ENCODE measurements at places on chromosomes 13 and 19. TPM values are rescaled to one million over a fixed set of nuclear protein-coding genes. Genes with fewer than 3 reads are reported as not detected.
A peak's percentile ranks its signal among the peaks of the same experiment; 100 is the strongest.

MIA gene
- total RNA-seq: 1.1 TPM

- peak; percentile 82 for DNase-seq
- no peaks in the 10 kb centered on the region for H3K27me3 ChIP-seq
- H3K36me3 ChIP-seq: peaks cover 44% of the 10 kb centered on the region
Measured at GRCh38 chr19:39390451-39390750, 505 bp downstream of the PAF1 start.

DNA sequence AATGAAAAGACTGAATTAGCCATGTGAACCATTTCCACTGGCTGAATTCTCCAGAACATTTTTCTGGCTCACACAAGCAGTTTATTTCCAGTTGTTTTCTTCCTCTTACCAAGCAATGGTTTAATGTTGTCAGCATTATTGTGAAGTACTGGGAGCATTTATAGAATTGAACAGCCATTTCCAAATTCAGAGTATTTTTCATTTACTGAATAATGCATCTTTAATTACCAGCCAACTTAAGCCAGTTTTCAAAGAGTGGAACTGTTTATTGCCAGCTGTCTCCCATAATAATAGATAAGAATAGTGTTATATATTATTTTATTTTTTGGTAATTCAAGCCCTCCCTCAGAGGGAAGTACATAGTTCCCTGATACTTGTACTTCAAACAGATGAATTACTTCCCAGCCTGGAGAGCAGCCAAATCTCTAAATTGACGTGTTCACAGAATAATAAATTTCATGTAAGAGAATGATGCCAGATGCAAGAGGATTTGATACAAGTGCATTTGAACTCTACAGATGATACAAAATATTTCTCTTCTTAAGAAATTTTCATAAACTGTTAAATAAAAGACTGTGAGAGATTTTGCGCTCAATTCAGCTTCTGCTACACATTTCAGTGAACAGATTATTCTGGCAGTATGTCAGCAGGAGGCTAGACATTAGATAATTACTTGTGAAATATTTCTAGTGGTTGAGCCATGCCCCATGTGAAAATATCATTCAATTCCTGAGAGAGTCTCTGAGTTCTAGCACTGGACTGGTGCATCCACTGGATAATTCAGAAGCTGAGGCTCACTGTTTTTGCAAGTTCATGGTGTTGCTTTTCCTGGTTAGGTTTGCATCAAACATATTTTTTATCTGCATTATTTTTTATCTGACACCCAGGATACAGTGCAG, 315.9 kb downstream of the SLC7A1 start:
- H3K4me3 ChIP-seq: no peak overlapping the region
- no peak for DNase-seq
- no peaks in the 10 kb centered on the region for H3K4me1 ChIP-seq

DNA sequence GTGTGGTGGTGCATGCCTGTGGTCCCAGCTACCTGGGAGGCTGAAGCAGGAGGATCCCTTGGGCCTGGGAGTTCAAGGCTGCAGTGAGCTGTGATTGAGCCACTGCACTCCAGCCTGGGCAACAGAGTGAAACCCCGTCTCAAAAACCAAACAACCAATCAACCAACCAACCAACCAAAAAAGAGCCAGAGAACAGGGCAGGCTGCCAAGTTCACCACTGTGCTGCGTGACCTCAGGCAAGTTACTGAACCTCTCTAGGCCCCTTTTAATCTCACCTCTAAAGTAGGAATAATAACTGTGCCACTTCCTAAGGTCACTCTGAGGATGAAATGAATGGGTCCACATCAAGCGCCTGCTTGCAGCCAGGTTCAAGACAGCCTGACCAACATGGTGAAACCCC, 16.9 kb downstream of the TJP3 start:
- DNase-seq: no peak
- H3K27me3 ChIP-seq: peaks cover 2% of the 10 kb centered on the region
- H3K4me3 ChIP-seq: no peak overlapping the region
- peaks cover 16% of the 10 kb centered on the region for H3K4me1 ChIP-seq

DNA sequence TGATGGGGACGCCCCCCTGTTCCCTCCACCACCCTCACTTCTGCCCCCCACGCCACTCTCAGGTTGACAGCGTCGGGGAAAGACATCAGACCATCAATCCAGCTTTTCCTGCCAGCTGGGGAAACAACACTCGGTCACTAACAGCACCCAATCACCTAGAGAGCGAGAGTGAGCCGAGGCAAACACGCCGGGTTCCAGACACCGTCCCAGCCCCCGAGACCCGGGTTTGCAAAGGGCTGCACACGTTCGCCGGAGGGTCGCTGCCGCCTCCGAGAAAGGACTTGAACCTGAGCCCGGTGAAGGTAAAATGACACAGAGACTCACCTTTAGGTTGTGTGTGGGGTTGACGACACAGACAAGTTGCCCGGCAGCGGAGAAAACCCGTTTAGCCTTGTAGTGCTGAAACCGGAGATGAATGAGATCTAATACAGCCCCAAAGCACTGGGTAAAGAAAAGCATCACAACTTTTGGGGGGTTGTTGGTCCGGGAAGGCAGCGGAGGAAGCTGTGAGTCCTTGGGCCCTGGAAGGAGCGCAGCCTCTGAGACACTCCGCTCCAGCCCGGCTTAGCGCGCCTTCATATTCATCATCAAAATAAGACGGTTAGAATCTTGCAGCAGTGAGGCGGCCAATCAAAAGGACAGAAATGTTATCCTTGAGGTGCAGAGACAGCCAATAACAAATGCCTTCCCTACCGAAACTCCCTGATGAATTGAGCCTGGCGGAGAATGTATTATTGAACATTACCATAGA, at the start of gene SIAH3:
TSS of gene SIAH3 (minus strand) at position 583 of the 751 bp plus-strand sequence. CDS start at position 459, 124 bp downstream.
- peaks cover 4% of the 10 kb centered on the region for H3K27me3 ChIP-seq
- DNase-seq: peak; percentile 28
- H3K4me3 ChIP-seq: peak within 1 kb of the TSS; percentile 65
- H3K36me3 ChIP-seq: no peaks in the 10 kb centered on the region
- peaks cover 47% of the 10 kb centered on the region for H3K4me1 ChIP-seq

DNA sequence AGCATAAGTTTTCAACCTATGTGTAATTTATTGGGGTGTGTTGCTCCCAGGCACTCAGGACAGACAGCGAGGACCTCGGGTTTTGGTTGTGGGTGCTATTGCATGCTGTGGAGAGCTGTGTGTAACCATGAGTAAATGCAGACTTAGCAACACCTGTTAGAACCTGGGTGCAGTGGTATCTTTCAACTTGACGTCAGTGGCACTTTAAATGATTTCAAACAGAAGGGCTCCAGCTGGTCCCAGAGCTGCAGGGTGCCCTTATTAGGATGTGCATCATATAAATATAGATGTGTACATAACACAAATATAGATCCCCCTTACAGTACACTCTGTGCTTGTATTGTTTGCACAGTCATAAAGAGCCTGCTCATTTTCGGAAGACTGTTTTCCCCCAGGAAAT, 228.3 kb upstream of the IRS2 start:
- H3K4me3 ChIP-seq: no peak overlapping the region
- no peak overlapping the region for H3K27ac ChIP-seq
- DNase-seq: no peak
- no peaks in the 10 kb centered on the region for H3K36me3 ChIP-seq
